Kidney (tissue), 22 donors: ENCODE measurements at places on chromosomes 4 and X. TPM values are rescaled to one million over a fixed set of nuclear protein-coding genes. Genes with fewer than 3 reads are reported as not detected.

LNX1 gene
- total RNA-seq: 25.6 TPM

GRCh38 chr4:41418444-41418843 is 119.5 kb upstream of the LIMCH1 start:
- no peak overlapping the region for H3K27ac ChIP-seq
- H3K27me3 ChIP-seq: no peaks in the 10 kb centered on the region
- DNase-seq: peak; percentile 34
- no peak overlapping the region for H3K4me3 ChIP-seq
- H3K4me1 ChIP-seq: no peaks in the 10 kb centered on the region
- H3K36me3 ChIP-seq: no peaks in the 10 kb centered on the region

DNA sequence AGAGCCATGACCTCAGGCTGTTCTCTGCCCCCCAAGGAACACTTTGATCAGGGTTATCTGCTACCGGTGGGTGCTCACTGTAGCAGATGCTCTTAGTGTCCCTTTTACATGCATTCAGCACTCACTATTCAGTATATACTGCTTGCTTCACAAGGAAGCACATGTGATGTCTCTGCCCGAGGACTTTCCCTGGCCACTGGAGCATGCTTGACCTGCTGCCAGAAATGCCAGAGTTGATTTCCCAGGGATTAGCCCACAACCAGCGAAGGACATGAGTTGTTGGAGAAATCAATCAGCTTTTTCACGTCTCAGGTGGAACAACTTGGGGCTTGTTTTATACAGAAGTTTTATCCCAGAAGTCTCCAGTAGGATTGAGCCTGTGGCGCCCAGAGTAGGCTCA is 51.2 kb upstream of the RPS6KA3 start:
- DNase-seq: no peak
- H3K4me3 ChIP-seq: no peak overlapping the region
- H3K27ac ChIP-seq: no peak overlapping the region
- peaks cover 4% of the 10 kb centered on the region for H3K27me3 ChIP-seq
- H3K36me3 ChIP-seq: no peaks in the 10 kb centered on the region
- H3K4me1 ChIP-seq: no peaks in the 10 kb centered on the region

DNA sequence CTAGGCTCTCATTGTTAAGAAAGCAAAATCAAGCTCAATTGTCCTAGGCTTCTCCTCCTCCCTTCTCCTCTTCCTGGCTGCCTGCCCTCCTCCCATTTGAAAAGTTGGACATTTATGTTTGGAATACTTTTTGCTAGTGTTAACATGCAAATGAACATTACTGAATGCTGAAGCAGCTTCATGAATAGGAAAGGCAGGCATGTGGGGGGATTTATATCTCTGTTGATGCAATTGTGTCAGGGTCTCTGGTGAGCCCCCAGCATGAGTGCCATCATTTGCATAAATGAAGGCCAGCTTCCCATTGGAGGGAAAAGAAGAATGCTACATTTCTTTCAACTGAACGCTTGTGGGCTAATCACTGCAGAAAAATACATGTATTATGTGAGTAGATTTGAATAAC is 160.1 kb upstream of the NDST3 start:
- no peaks in the 10 kb centered on the region for H3K27me3 ChIP-seq
- no peak overlapping the region for H3K4me3 ChIP-seq
- H3K4me1 ChIP-seq: no peaks in the 10 kb centered on the region
- H3K27ac ChIP-seq: no peak overlapping the region

- no peak overlapping the region for H3K27ac ChIP-seq
- peaks cover 6% of the 10 kb centered on the region for H3K4me1 ChIP-seq
- no peak overlapping the region for H3K4me3 ChIP-seq
- peaks cover 2% of the 10 kb centered on the region for H3K27me3 ChIP-seq
- no peaks in the 10 kb centered on the region for H3K36me3 ChIP-seq
- no peak for DNase-seq
Measured at GRCh38 chrX:17525266-17525665, 150.3 kb downstream of the NHS start.

DNA sequence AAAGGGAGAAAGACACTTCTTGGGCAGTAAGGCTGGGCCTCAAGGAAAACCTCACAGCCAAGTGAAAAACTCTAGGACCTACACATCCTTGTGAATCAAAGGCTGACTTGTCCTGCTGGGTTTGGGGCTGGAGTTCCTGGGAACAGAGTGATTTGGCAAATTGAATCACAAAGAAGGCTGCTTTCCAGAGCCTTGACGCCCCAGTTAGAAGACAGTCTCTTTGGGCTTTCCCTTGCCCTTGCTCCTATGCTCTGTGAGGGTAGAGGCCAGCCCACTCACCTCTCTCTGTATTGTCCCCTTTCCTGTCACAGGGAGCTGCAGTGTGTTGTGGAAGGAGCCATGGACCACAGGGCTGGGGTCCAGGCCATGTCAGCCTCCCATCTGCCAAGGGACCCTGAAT is 9.6 kb downstream of the AMER1 start:
- DNase-seq: no peak
- H3K4me3 ChIP-seq: no peak overlapping the region
- peaks cover 2% of the 10 kb centered on the region for H3K36me3 ChIP-seq
- H3K4me1 ChIP-seq: no peaks in the 10 kb centered on the region
- no peaks in the 10 kb centered on the region for H3K27me3 ChIP-seq

DNA sequence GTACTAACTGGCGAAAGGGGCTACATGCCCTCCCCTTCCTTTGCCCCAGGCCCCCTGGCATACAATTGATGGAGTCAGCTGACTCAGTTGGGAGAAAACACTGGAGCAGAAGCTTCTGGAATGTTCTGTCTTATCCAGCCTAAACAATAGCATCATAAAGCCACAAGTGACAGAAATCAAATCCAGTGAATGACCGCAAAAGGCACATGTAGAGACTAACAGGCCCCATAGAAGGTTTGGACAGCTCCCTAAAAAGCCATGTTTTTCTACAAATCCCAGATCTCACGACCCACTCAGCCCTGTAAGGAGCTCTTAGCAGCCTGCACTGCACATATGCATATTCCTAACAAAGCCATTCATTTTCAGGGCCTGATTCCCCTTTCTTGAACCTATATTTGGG is 25.1 kb downstream of the SCARB2 start:
- H3K4me3 ChIP-seq: no peak overlapping the region
- H3K27ac ChIP-seq: no peak overlapping the region
- no peak for DNase-seq
- H3K4me1 ChIP-seq: no peaks in the 10 kb centered on the region
- no peaks in the 10 kb centered on the region for H3K27me3 ChIP-seq
- H3K36me3 ChIP-seq: peaks cover 6% of the 10 kb centered on the region

ZCCHC18 gene
- 0.79 TPM for total RNA-seq

DNA sequence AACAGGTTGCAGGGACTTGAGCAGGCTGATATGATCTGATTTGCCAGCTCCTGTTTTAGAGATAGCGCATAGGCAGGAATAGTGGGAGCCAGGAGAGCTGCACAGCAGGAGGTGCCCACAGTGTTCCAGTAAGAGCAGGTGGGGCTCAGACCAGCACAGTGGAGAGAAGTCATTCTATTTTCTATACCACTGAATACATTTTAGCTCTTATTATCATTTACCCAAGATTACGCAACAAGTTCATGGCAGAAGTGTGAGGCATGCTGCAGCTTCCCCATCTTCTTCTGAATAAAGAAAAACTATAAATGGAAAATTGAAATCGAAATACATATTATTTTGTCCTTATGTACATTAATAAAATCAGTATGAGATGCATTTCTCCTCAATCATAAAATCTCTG is 114.7 kb upstream of the EDNRA start:
- H3K27ac ChIP-seq: no peak overlapping the region
- no peak overlapping the region for H3K4me3 ChIP-seq
- H3K36me3 ChIP-seq: no peaks in the 10 kb centered on the region
- no peaks in the 10 kb centered on the region for H3K4me1 ChIP-seq
- no peak for DNase-seq

- H3K27me3 ChIP-seq: no peaks in the 10 kb centered on the region
- H3K36me3 ChIP-seq: no peaks in the 10 kb centered on the region
- no peak overlapping the region for H3K27ac ChIP-seq
- no peak for DNase-seq
Measured at GRCh38 chr4:95023110-95023509, 265.4 kb downstream of the BMPR1B start.

DNA sequence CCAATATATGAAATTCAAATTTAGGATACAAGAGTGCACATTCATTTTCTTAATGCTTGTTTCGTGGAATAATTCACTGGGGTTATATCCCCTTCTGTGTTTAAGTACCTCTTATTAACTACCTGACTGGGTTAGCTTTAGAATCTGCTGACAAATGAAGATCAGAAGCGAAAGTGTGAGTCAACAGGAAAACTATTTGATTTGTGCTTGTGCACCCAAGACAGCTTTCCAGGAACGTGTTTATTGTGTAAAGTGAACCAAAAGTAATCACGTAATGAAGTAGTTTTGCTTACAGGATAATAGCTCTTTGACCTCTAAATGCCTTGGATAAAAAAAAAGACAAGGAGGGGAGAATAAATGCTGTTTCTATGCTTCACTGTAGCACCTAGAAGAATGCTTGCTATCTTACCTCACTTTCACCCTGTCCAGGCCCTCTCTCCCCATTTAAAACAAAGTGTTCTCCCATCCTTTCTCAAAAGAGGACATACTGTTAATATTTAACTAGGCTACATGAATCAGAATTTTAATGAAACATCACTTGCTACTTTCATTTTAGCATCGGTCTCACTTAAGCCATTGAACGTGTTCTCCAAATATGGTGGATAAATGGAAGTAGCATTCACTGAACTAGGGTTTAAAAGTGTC is 141.9 kb downstream of the THOC2 start:
- no peak for DNase-seq
- peaks cover 6% of the 10 kb centered on the region for H3K4me1 ChIP-seq
- H3K27me3 ChIP-seq: no peaks in the 10 kb centered on the region
- no peaks in the 10 kb centered on the region for H3K36me3 ChIP-seq
- no peak overlapping the region for H3K27ac ChIP-seq
- no peak overlapping the region for H3K4me3 ChIP-seq

- H3K36me3 ChIP-seq: no peaks in the 10 kb centered on the region
- H3K4me3 ChIP-seq: no peak overlapping the region
- no peak overlapping the region for H3K27ac ChIP-seq
- DNase-seq: no peak
- no peaks in the 10 kb centered on the region for H3K4me1 ChIP-seq
Measured at GRCh38 chrX:99398545-99398944, 1011.5 kb downstream of the PCDH19 start.

NXF2B gene
- 0.25 TPM for total RNA-seq

DNA sequence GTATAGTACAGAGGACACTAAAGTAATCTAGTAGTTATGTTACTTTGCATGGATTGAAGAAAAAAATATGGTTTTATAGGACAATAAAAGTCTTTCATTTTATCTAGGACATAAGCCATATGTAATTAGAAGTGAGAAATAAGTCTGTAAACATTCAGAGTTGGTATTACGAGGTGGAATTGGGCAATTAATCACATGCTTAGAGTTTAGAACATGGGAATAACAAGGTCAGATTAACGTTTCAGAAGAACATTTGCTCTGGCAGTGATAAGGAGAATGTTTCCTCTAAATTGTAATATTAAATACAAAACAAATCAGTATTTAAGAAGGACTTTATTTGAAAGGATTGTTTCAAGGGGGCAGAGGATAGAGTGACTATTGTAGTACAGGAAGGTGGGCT is 15.6 kb upstream of the SULT1E1 start:
- peak; percentile 17 for DNase-seq
- H3K4me3 ChIP-seq: no peak overlapping the region
- H3K27ac ChIP-seq: no peak overlapping the region

DNA sequence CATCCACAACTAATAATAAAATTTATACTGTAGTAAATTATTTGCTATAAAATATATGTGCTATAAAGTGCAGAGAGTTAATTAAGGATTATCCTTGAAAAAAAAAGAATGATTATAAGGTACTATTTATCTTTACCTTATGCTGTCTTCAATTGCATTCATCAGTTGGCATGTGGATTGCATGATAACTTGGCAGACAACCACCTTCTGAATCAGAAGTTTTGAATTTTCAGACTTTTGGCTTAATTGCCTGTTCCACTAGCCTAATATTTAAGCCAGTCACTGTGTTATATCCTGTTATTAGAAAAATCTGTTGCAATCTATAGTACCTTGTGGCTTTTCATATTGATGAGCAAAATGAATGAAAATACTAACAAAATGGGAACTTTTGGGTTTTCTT is 1040.3 kb upstream of the PCDH10 start:
- no peaks in the 10 kb centered on the region for H3K36me3 ChIP-seq
- H3K27me3 ChIP-seq: no peaks in the 10 kb centered on the region
- H3K4me1 ChIP-seq: no peaks in the 10 kb centered on the region
- no peak for DNase-seq
- no peak overlapping the region for H3K4me3 ChIP-seq

DNA sequence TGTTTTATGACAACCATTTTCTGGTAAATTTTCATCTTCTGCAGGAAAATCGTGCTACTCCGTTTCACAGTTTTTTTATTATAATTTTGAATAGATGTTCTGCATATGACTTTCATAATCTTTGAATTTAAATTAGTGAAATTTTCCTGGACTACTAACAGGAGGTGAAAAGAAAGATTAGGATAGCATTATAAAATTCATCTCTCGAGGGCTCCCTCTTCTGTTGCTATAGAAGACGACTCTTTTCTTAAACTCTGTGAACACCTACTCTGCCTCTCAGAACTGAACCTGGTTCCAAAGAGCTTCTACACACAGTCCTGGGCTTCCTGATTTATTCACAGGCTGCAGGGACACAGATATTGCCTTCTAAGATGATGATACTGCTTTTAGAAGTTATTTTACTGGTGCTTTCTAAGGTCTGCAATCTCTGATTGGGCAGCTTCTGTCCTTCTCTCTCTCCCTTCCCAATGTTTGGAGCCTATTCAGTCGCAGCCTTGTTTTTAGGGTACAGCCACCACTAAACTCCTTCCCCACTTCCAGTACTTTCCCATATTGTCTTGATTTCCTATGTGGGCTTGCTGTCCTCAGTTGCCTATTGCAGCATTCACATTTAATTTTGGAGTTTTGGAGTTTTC is 10.1 kb upstream of the SAP30 start:
- H3K27ac ChIP-seq: no peak overlapping the region
- no peak overlapping the region for H3K4me3 ChIP-seq
- no peaks in the 10 kb centered on the region for H3K27me3 ChIP-seq

GRCh38 chr4:111985426-111985825 is 159.8 kb upstream of the FAM241A start:
- no peak overlapping the region for H3K27ac ChIP-seq
- H3K4me3 ChIP-seq: no peak overlapping the region
- no peaks in the 10 kb centered on the region for H3K4me1 ChIP-seq
- DNase-seq: no peak

GRCh38 chr4:15149839-15150592 is 147.7 kb downstream of the CPEB2 start:
- DNase-seq: peak; percentile 57
- H3K4me3 ChIP-seq: no peak overlapping the region
- no peaks in the 10 kb centered on the region for H3K27me3 ChIP-seq
- H3K27ac ChIP-seq: no peak overlapping the region

- H3K4me3 ChIP-seq: no peak overlapping the region
- H3K36me3 ChIP-seq: no peaks in the 10 kb centered on the region
- H3K27ac ChIP-seq: no peak overlapping the region
- H3K27me3 ChIP-seq: no peaks in the 10 kb centered on the region
- DNase-seq: no peak
Measured at GRCh38 chr4:82381235-82381634, 7.4 kb upstream of the HNRNPD start.

- no peaks in the 10 kb centered on the region for H3K27me3 ChIP-seq
- H3K4me1 ChIP-seq: no peaks in the 10 kb centered on the region
- H3K36me3 ChIP-seq: peaks cover 12% of the 10 kb centered on the region
Measured at GRCh38 chr4:47513461-47513860, 28.4 kb downstream of the ATP10D start.

GRCh38 chr4:145881576-145881975 is 57.0 kb downstream of the ZNF827 start:
- DNase-seq: no peak
- peaks cover 29% of the 10 kb centered on the region for H3K4me1 ChIP-seq
- peak overlapping the region; percentile 66 for H3K27ac ChIP-seq
- H3K4me3 ChIP-seq: no peak overlapping the region

- DNase-seq: no peak
- no peak overlapping the region for H3K27ac ChIP-seq
- H3K36me3 ChIP-seq: no peaks in the 10 kb centered on the region
Measured at GRCh38 chr4:92618968-92619367, 315.2 kb downstream of the GRID2 start.

FDCSP gene
- 0.50 TPM for total RNA-seq
